Mesenchymal stem cell (in vitro differentiated cells and primary cell): ENCODE measurements at places on chromosomes 5 and 9.

DNA sequence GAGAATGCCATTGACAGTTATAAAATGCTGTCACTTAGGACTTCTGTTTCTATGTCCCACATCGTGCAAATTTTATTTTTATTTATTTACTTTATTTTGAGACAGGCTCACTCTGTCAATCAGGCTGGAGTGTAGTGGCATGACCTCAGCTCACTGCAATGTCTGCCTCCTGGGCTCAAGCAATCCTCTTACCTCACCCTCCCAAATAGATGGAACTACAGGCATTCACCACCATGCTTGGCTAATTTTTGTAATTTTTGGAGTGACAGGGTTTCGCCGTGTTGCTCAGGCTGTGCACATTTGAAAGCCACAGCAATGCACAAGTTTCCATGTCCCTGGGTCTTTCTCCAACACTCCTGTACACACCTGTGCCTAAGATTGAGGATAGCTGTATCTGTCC, 51.8 kb downstream of the ADAMTS16 start:
- no peaks in the 10 kb centered on the region for H3K27me3 ChIP-seq
- H3K4me1 ChIP-seq, result peaks cover 10% of the 10 kb centered on the region
- H3K36me3 ChIP-seq, result no peaks in the 10 kb centered on the region
- DNase-seq, result no peak
- no peak overlapping the region for H3K4me3 ChIP-seq

DNA sequence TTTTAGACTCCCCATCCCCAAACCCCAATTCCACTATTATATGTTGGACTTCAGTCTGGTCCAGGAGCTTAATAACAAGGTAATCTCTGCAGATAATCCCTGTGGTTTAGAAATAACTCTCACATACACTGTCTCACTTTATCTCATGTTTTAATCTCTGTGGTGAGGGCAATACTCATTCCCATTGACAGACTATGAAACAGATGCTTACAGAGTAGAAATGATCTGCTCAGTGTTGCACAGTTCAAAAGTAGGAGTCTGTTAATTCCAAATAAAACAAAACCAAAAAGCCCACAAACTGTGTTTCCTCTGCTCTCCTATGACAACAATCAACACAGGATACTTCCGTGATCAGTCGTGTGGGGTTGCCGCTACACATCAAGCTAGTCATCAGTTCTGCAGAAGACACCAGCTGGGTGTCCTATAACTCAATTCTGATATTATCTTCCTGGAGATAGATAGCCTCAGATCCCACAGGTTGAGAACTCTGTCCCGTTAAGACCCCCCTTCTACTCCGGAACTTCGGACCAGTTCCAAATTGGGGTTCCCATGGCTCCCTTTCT, 26.3 kb upstream of the FANCC start:
- H3K36me3 ChIP-seq, result no peaks in the 10 kb centered on the region
- no peak overlapping the region for H3K27ac ChIP-seq
- peaks cover 6% of the 10 kb centered on the region for H3K27me3 ChIP-seq

DNA sequence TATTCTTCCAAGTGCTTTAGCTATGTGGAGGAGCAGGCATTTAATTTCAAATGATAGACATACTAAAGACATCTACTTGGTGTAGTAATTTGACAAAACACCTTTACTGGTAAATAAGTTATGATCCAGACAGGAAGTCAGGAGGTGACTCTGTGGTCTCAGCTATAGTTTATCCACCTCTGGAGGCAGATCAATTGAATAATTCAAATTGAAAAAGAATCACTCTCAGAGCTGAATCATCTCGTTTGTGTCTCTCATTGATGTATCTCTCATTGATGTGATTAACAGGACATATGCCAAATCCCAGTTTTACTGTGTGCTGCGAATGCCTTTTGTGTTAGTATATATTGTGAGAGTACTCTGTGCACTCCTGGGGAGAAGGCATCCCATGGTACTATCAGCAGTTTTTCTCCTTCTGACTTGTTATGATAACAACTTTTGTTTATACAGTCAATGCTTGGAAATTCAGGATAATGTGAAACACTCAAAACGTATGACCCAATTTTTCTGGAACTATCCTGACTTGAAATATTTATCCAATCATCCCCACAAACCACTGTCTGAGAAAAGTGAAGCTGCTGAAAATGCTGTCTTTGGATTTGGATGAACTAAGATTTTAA, 48.5 kb upstream of the DAB2 start:
- H3K4me1 ChIP-seq, result peaks cover 5% of the 10 kb centered on the region
- peak; percentile 52 for DNase-seq
- peak overlapping the region; percentile 59 for H3K27ac ChIP-seq
- H3K36me3 ChIP-seq, result no peaks in the 10 kb centered on the region
- H3K4me3 ChIP-seq, result no peak overlapping the region
- no peaks in the 10 kb centered on the region for H3K27me3 ChIP-seq

DNA sequence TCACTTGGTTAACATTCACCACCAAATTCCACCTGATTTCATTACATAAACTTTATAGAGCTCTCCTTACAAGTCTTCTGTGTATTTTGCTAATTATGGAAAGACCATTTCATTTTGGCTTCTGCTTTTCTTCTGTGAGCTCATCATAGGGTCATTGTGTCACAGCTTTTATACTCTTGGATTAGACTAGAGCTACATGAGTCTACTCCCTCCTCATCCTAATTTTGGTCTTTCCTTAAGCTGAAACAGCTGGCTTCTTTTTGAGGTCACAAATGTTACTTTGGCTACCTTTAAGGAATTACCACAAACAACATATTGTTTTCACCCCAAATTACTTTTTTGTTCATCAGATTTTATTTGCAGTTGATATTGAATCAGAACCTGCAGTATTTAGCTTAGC, 103.0 kb downstream of the NPR3 start:
- H3K27ac ChIP-seq, result no peak overlapping the region
- no peaks in the 10 kb centered on the region for H3K27me3 ChIP-seq
- H3K36me3 ChIP-seq, result no peaks in the 10 kb centered on the region

DNA sequence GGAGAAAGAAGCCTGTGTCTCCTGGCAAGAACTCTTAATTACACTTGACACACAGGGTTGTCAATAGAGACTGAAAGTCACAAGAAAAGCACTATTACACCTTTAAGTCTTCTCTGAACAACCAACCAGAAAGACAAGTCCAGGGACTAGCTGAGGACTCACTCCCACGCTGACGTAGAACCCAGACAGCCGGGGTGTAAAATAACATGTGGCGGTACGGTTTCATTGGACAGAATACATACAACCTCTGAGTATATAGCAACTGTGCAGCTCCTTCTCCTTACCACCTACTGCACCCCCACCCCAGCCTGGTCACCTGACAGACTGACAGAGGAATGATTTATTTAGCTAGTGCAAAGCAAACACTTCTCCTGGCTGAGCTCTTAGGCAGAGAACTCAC, 103.4 kb upstream of the RASEF start:
- no peaks in the 10 kb centered on the region for H3K36me3 ChIP-seq
- no peak overlapping the region for H3K4me3 ChIP-seq
- DNase-seq, result no peak
- H3K27me3 ChIP-seq, result no peaks in the 10 kb centered on the region
- no peaks in the 10 kb centered on the region for H3K4me1 ChIP-seq

DNA sequence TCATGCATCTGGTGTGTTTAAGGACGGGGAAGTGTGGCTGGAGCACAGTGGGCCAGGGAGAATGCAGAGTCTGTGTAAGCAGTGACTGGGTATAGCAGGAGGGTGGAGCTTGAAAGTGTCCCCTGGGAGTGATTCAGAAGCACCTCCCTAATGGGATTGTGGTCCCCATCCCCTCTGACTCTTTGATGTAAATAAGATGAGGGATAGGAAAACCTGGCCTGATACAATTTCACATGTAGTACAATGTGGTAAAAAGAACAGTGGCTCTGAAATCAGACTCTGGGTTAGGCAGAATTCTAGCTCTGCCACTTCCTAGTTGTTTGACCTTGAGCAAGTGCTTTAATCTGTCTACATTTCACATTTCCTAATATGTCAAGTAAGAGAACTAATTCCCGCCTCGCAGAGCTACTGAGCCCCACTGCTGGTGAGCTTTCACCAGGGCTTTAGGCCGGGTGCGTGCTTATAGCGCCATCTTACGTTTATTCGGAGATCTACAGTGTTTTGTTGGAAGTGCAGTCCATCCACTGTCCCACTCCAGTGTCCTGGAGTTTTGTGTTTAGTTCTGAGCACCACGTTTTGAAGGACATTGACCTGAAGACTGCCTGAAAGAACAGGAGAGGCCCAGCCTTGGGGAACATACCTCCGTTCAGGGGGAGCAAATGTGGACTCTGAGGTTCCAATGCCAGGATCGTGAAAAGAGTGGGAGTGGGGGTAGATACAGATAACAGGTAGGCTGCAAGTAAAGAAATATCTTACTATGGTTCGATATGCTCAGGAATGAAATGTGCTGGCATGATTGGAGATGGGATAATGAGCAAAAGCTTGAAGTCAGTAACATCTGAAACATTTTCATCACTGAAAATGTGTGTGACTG, 51.2 kb upstream of the TESK1 start:
- no peak overlapping the region for H3K4me3 ChIP-seq
- DNase-seq, result peak; percentile 80
- peak overlapping the region; percentile 57 for H3K27ac ChIP-seq

DNA sequence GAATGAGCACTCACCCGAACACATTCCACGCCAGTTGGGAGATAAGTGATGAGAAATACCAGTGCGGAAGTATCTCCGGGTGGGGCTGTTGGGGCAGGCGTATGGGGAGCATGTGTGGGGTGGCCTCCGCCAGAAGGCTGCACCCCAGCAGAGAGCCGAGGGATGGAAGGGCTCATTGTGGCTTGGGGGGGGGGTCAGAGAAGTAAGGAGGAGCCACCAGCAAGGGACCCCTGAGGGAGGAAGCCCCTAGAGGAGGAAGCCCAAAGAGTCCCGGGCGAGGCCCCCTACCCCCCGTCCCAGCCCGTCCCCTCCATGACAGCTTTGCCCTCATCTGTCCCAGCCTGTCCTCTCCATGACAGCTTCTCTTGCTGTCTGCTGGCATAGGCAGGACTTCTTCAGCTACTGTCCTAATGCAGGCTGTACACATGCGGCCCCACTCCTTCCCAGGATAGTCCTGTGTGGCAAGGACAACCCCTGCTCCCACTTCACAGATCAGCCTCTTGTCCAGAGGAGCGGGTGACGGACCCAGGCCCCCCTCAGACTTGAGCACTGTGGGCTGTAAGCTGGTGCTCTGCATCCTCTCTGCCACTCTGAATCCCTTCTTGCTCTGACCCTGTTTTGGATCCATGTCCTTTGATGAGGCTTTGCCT, 239.6 kb downstream of the CACNA1B start:
- H3K27ac ChIP-seq, result no peak overlapping the region
- peaks cover 11% of the 10 kb centered on the region for H3K27me3 ChIP-seq
- DNase-seq, result no peak
- no peaks in the 10 kb centered on the region for H3K36me3 ChIP-seq
- H3K4me3 ChIP-seq, result no peak overlapping the region
- no peaks in the 10 kb centered on the region for H3K4me1 ChIP-seq

DNA sequence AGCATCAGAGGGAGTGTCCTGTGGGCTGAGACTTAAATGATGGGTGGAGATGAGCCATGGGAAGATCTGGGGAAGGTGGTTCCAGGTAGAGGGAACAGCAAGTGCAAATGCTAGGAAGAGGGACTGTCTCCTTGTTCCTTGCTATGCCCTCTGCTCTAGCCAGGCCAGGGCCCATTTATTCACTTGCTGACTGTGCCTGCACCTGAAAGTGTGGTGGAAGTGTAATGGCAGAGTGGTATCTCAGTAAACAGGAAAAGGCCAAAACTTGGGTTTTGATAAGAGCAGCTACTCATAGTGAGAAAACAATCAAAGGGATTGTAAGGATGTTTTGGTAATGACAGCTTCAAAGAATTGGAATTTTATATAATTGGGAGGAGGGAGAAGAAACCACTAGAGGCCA, 32.4 kb downstream of the TLE4 start:
- H3K27ac ChIP-seq, result no peak overlapping the region
- no peaks in the 10 kb centered on the region for H3K36me3 ChIP-seq
- no peak for DNase-seq
- H3K4me1 ChIP-seq, result peaks cover 1% of the 10 kb centered on the region
- H3K4me3 ChIP-seq, result no peak overlapping the region

- H3K4me1 ChIP-seq, result peaks cover 32% of the 10 kb centered on the region
- no peak overlapping the region for H3K27ac ChIP-seq
- peak; percentile 60 for DNase-seq
- H3K27me3 ChIP-seq, result peaks cover 100% of the 10 kb centered on the region
- no peak overlapping the region for H3K4me3 ChIP-seq
Measured at GRCh38 chr5:73298772-73299630, 126.0 kb downstream of the TMEM174 start.

DNA sequence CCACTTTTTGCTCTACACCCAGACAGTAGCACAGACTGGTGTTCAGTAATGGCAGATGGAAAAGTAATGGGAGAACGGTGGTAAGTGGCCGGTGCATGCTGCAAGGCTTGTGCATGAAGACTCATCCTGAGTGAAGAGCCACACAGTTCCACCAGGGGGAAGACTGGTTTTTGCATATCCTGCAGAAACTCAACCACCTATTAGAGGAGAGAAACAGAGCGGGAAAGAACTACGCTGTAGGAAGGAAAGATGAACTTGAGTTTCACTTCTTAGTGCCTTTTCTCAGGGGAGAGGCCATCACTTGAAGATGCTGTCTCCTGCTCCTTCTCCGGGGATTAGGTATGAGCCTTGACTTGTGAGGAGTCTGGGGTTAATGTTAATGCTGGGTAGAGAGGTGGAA, 9.4 kb upstream of the PRSS3 start:
- H3K4me1 ChIP-seq, result no peaks in the 10 kb centered on the region
- H3K27ac ChIP-seq, result no peak overlapping the region
- H3K27me3 ChIP-seq, result no peaks in the 10 kb centered on the region
- no peaks in the 10 kb centered on the region for H3K36me3 ChIP-seq

GRCh38 chr9:106482733-106483132, 380.2 kb upstream of the ZNF462 start:
- H3K36me3 ChIP-seq, result no peaks in the 10 kb centered on the region
- peak; percentile 30 for DNase-seq
- no peak overlapping the region for H3K27ac ChIP-seq
- no peaks in the 10 kb centered on the region for H3K4me1 ChIP-seq
- no peaks in the 10 kb centered on the region for H3K27me3 ChIP-seq
- H3K4me3 ChIP-seq, result no peak overlapping the region

DNA sequence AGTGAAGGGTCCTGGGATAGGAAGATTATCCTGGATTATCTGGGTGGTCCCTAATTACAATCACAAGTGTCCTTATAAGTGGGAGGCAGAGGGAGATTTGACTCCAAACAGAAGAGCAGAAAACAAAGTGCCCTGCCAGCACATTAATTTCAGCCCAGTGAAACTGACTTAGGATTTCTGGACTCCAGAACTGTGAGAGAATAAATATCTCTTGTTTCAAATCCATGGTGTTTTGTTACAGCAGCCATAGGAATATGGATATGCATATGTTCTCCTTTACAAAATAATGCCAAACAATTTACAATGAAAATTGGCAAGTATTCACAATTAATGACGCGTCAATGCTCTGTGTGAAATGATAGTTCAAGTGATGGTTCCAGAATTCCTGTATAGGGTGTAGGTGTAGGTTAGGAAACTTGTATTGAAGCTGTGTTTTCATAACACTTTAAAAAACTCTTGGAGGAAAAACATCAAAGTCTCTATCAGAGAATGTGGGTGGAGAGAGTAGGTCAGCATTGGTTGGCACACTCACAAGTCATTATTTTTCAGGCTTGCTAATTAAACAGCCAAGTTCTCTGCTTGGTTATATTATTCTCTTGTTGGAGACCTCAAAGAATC, 19.9 kb upstream of the PLPP1 start:
- H3K4me1 ChIP-seq, result no peaks in the 10 kb centered on the region
- no peak overlapping the region for H3K27ac ChIP-seq
- H3K4me3 ChIP-seq, result no peak overlapping the region
- no peak for DNase-seq
- no peaks in the 10 kb centered on the region for H3K27me3 ChIP-seq
